B cell (primary cell): ENCODE measurements at places on chromosomes 16 and 17. TPM values are rescaled to one million over a fixed set of nuclear protein-coding genes. Genes with fewer than 3 reads are reported as not detected.

Gene SEPTIN12
- total RNA-seq = not detected in 2 replicates

Gene PYY
- total RNA-seq = not detected in 2 replicates

Gene HSF4
- total RNA-seq = 7.4 and 11.9 TPM in 2 replicates

Gene P2RX5
- 405 and 410 TPM in 2 replicates for total RNA-seq

Gene COX6A2
- not detected in 2 replicates for total RNA-seq

Gene ZACN
- 0.37 and 0.53 TPM in 2 replicates for total RNA-seq

Gene TPPP3
- not detected in 2 replicates for total RNA-seq

Gene HS3ST4
- not detected in 2 replicates for total RNA-seq

Gene SDK2
- 12.7 and 13.0 TPM in 2 replicates for total RNA-seq

Gene CCL2
- 4.4 and 6.8 TPM in 2 replicates for total RNA-seq

Gene NPIPB13
- total RNA-seq = 59.6 and 75.5 TPM in 2 replicates

Gene CRISPLD2
- 0.25 and 0.63 TPM in 2 replicates for total RNA-seq

Gene ST6GALNAC1
- not detected in 2 replicates for total RNA-seq

Gene GP1BA
- total RNA-seq = not detected in 2 replicates

Gene HBZ
- not detected in 2 replicates for total RNA-seq

Gene MYH11
- total RNA-seq = 0.05 and 0.15 TPM in 2 replicates

Gene KRT24
- total RNA-seq = not detected in 2 replicates
